ENCODE measurements at places on chromosomes 7 and 10.

DNA sequence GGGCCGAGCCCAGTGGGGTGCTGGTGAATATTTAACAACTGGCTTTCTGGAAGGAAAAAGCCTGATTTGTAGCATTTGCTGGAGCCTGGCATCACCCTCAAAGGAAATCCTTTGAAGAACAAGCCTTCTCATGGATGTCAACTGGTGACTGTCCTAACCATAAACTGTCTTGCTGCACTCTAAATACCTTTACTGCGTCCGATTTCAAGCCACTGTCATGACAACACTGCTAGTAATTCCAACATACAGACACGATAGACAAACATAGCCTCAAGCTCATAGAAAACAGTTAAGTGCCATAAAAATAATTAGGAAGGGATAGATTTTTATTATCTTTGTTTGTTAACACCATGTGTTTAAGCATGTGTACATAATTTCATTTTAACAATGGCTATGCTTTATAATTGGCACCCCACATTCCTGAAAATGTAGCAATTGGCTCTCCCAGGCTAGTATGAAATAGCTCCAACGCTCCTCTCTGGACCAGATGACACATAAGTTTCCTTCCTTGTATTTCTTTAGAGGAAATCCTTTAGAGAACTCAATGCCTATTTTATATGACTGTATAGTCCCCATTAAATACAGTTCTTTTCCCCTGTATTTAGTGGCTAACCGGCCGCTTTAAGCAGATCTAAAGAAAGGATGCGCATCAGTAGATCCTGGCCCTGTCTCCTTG lies 273.4 kb downstream of the PRPF18 start:
- DNase-seq, result no peak

GRCh38 chr7:130838738-130839137 lies 104.7 kb upstream of the KLF14 start:
- peak; percentile 29 for DNase-seq

GRCh38 chr7:11208883-11209465 lies 235.3 kb downstream of the PHF14 start:
- no peak for DNase-seq

DNA sequence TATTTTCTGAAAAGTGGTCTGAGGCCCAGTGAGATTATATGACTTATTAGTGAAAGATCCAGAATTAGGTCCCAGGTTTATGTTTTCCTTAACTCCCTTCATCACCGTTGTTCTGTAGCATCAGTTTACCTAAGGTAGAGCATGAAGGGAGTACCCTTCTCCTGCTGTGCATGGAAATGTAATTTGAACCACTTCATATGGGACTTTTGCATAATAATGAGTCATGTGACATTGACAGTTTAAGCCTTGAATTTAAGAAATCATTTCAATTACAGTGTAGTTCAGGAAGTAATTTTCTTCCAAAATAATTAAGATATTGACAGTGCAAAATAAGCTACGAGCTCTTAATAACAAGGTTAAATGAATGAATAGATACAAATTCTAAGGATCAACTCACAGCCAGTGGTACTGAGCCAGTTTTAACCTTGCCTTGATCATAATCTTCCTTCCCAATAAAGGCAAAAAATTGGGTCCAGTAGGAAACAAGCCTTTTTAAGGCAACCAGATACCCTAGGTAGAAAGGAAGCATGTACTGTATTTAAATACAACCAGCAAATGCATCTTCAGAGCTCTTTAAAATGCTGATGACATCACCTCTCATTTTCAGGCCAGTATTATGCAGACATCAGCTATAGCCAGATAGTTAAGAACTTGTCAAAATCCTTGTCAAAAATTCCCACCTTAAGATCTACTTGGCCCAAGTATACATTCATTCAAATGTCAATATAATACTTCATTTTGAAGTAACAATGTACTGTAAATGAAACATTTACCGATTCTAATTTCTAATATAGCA lies 48.8 kb upstream of the DKK1 start:
- DNase-seq, result no peak

All from stimulated activated CD4-positive, alpha-beta T cell treated with anti-CD3 and anti-CD28 coated beads, Interleukin-12 subunit alpha, Interleukin-12 subunit beta, amount 100 ng/mL, for 48 hours (primary cell).